ENCODE measurements at places on chromosomes 11 and 22.

GRCh38 chr11:105108247-105108646 is 31.3 kb downstream of the CARD18 start:
- DNase-seq = no peak

GRCh38 chr22:17699696-17700340 is 61.3 kb downstream of the BCL2L13 start:
- no peak for DNase-seq

- no peak for DNase-seq
Observed at GRCh38 chr11:2547806-2548205, 103.0 kb downstream of the KCNQ1 start.

GRCh38 chr11:9130297-9130696 is 38.9 kb upstream of the SCUBE2 start:
- no peak for DNase-seq
